ENCODE measurements at places on chromosomes 11 and 22.

GRCh38 chr22:49827853-49828598 is at the start of gene BRD1:
BRD1 (minus strand) TSS chr22:49827873; CDS start chr22:49824317, 3,556 bp downstream.
- peak; percentile 49 for DNase-seq

DNA sequence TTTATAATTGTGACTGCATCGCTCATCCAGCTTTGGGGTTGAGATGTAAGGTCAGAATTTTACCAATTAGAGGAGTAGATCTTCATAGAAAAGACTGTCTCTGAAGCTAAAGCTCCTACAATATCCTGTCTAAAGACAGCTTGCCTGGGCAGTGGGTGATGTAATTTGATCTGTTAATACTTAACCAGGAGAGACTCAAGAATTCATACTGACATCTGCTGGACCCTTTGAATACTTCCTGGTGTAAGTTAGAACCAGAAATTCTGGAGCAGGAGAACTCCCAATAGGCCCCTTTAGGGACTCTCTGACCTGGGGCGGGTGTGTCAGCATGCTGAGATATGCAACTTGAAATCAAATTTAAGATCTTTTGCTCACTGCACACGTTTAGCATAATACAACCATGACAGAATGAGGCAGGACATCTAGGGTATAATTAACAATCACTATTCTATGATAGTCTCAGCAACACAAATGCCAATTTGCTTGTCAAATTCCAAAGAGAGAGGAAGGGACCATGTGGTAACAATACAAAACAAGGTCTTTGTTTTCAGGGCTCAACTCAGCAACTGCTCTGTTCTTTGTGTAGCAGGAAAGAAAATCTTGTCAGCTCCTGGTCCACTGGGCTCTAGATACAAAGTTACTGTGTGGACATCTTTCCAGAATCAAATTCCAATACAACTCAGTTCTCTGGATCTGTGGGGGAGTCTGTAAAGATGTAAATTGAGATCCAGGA is 143.9 kb downstream of the INSC start:
- peak; percentile 64 for DNase-seq

DNA sequence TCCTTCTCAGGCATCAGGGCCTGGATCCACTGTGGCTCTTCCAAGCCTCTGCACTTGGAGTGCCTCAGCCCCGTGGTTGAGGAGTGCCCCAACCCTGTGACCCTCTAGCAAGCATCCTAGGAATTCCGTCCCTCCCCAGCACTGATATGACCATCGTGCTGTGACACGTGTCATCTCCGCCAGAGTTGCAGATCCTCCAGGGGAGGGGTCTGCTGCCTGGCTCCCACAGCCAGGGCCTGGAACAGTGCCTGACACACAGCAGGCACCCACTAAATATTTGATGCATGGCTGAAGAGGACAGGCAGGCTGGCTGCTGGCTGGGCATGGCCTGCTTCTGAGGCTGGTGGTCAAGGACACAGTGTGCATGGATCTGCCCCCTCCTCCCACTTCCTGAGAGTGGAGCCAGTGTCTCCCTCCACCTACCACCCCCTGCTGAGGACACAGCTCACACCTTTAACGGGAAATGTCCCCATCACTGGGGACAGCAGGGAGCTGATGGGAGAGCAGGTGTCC is 1.7 kb upstream of the CD81 start:
- DNase-seq: no peak

DNA sequence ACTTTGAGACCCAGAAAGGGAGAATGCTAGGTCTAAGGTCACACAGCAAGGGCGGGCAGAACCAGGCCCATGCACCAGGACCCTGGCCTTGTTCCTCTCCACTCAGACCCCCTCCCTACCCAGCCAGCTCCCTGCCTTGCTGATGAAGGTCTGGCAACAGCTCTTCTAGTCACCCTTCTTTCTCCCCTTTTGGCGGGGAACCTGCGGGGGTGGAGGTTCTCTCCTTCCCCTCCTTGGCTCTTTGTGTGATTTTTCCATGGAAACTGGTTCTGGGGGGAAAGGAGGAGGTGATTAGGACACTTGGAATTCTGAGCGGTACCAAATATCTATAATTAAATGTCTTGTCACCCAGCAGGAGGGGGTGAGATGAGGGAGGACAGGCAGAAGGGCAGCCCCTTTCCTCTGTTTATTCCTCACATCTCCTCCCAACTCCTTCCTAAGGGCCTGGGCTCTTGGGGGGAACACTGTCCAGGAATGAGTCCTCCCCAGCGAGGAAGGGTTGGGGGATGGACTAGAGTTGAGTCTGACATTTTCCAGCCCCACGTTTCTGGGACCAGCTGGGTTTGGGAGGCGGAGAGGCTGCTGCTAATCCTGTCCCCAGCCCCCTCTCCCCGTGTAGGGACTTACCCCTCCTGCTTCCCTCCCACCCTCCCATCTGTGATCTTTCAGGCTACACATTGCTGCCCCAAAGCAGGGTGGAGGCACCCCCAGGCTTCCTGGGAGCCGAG is 7.4 kb downstream of the ARHGEF17 start:
- DNase-seq: no peak

GRCh38 chr11:57645689-57646085 is 4.0 kb downstream of the YPEL4 start:
- DNase-seq: no peak

GRCh38 chr22:20433686-20434241 is 3.9 kb downstream of the SCARF2 start:
- no peak for DNase-seq

DNA sequence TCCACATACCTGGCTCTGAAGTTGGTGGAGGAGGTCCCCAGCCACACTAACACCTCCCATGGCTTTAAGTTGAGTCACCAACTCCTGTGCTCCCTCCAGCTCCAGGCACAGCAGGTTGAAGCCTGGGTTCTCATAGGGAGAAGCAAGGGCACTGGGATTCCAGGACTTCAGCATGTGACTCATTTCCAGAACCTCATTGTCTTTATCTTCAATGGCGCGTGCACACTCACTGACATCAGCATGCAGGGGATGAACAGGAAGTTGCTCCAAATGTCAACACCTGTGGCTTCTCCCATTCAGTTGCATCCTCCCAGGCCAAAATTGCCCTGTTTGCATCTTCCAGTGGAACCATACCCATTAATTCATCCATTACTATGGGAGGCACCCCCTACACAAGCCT is 5.8 kb upstream of the UBQLNL start:
- DNase-seq: peak; percentile 8

DNA sequence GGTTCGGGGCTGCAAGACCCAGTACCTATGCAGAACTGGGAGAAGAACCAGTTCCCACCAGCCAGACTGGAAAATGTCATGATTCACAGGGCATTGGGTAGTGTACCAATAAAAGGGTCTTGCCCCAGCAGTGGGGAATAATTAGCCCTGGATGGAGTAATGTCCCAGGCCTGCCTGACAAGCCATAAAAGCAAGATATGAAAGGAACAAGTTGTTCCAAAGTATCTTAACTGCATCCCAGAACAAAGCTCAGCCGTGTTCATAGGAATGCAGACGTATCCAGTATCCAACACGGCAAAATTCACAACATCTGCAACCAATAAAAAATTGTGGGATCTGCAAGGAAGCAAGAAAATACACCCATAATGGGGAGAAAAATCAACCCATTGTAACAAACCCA is 47.9 kb downstream of the ASCL2 start:
- no peak for DNase-seq

GRCh38 chr11:16117989-16118756 is 238.2 kb downstream of the SOX6 start:
- DNase-seq: peak; percentile 56

- DNase-seq: no peak
Observed at GRCh38 chr11:93160808-93161207, 37.0 kb downstream of the SLC36A4 start.

DNA sequence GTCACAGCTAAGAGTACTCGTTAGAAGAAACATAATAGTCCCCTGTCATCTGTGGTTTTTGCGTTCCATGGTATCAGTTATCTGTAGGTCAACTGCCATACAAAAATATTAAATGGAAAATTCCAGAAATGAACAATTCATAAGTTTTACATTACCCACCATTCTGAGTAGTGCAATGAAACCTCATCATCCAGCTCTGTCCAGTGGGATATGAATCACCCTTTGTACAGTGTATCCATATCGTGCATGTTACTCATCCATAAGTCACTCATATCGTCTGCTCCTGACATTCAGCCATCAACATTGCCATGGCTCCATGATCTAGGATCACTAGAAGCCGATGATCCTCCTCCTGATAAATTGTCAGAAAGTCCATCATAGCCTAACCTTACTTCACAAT is 174.9 kb upstream of the C11orf87 start:
- no peak for DNase-seq

DNA sequence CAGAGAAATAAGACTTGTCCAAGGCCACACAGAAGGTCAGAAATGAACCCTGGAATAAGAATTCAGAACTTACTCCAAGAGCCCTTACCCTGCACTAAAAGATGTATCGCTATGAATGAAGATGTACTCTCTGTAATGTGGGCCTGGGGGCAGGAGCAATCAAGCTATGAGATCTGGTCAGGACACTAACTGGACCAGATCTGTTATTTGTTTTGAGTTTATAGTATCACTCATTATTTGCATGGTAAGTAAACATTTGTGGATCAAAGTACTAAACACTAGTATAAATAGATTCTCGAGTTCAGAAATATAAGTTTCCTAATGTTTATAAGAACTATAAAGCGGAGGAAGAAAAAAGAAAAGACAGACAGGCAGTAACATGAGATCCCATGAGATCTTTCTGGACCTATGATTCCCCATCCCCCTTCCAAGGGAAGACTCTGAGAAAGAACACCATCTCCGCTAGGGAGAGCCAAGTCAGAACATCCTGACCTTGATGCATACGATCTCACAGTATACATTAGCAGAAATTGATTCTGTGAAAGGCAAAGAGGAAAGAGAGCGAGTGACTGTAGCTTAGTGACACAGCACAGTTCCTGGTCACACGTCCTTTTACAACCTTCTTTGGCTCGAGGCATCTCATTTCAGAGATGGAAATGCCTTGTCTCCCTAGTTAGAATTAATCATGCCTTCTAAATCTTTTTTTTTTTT is 71.2 kb downstream of the USP35 start:
- DNase-seq: no peak

- no peak for DNase-seq
Observed at GRCh38 chr11:20211691-20212090, 51.4 kb upstream of the DBX1 start.

DNA sequence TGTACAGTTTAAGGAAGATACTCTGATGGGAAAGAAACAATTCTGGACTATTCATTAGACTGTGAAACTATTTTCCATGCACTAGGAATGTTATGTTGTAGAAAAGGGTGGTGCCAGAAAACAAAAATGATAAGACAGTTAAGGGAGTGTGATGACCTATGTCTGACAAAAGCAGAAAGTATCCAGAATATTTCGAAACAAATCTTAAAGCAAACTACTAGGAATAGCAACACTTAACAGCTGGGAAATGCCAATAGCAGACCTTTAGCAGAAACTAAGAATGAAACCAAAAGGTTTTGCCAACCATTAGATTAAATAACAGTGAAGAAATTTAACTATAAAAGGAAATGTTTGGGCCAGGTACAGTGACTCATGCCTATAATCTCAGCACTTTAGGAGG is 3.3 kb upstream of the ARHGAP20 start:
- no peak for DNase-seq

GRCh38 chr22:45007391-45008185 is 2.2 kb downstream of the PHF21B start:
- no peak for DNase-seq

DNA sequence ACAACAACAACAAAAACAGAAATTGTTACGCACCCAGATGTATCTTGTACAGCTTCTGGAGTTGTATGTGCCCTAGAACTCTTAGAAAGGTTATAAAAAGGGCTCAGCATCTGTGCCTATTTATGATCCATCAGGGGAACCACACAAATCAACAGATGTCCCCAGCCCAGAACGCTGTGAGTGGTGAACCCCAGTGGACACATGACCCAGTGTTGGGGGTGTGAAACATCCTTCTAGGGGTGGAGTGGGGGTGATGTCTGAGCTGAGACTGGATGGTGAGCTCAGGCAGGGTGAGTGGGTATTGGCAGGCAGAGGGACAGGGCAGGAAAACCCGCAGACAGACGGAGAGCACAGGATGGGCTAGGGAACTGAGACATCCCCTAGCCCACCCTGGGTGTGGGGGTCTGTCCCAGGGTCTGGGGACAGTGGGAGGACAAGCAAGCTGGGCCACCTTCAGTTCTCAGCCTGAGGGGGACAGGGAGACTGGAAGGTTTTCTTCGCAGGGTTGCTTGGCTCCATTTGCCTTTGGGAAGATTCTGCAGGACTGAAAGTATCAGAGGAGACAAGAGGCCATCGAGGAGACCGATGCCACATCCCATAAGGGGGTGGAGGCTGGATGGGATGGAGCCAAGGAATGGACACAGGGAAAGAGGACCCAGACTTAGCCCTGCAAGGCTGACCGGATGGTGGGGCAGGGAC is 5.8 kb upstream of the EMID1 start:
- DNase-seq: no peak

GRCh38 chr11:27339941-27340340 is 23.1 kb downstream of the CCDC34 start:
- DNase-seq: no peak

DNA sequence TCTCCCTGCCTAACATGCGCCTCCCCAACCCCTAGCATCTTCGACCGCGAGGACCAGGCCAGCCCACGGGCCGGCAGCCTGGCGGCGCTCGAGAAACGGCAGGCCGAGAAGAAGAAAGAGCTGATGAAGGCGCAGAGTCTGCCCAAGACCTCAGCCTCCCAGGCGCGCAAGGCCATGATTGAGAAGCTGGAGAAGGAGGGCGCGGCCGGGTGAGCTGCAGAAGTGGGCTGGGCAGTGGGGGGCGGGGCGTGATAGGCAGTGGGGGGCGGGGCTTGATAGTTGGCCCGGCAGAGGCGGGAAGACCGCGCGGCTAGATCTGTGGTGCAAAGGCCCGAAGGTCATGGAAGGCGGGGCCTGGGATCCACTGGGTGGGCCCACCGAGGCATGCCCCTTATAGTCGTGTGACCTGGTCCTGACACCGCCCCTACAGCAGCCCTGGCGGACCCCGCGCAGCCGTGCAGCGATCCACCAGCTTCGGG is 8.7 kb downstream of the SELENOM start:
- no peak for DNase-seq

DNA sequence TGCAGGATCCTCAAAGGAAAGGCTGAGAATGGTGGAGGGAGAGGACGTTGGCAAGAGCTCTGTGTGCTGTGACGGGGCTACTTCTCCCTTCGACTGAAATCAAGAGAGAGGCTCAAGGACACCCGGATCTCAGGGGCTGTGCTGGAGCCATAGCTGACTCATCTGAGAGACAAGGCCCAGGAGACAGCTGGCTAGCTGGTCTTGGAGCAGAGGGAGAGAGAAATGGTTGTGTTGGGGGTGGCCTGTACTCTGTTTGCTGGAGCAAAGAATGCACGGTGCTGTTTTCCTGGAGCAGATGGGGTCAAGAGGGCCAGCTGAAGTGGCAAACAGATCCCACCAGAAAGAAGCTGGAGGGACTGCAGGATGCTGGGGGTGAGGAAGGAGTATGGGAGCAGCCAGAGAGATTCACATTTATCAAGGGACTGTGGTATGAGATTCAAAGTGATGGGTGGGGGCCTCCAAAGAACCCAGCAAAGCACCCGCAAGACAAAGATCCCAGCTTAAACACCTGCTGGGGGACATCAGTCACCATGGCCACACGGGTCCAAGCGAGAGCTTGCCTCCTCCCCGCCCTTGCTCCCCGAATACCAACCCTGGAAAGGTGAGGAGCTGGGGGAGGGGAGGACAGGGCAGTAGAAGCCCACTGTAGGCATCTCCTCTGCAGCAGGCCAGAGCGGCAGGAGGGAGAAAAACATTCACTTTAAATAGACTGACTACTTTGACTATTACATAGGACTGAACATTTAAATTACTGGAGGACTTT is 40.8 kb downstream of the MAP6 start:
- DNase-seq: no peak

Data from NCI-H345 (cell line).